EH (cell line): ENCODE measurements at places on chromosomes 11 and 22.

- no peak for DNase-seq
Measured at GRCh38 chr11:105609341-105609781, 512 bp upstream of the GRIA4 start.

DNA sequence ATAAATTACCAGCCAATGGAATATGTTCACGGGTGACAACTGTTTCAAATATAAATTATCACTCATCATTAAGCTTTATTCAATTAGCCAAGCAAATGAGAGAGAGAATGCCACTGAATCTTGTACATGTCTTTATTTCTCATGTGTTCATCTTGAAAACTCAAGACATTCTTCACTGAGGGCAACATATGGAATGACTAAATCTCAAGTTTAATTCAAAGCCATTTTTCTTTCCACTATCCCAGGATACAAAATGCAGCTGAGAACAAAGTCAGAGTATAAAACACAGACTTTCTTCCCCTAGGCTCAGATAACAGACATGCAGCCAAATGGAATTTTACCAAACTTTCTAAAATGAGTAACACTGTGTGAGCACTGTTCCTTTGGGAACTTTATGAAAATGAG lies 12.1 kb upstream of the BBOX1 start:
- no peak for DNase-seq

DNA sequence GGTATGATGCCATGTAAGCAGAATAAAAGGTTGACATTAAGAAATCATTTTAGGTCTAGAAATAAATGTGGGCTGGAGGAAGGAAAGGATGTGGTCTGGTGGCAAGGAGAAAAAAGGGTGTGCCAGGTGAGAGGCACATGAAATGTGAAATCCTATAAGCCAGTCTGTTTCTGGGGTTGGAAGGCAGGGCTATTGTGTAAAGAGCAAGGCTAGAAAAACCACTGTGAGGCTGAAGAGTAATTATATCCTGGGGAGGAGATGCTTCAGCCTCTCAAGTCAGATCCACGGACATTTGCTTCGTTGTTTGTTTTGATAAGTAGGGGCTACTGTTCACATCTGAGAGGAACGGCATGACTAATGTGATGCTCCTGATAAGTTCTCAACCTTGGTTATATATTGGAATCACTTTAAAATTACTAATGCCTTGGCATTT lies 77.5 kb upstream of the CTSC start:
- peak; percentile 66 for DNase-seq

DNA sequence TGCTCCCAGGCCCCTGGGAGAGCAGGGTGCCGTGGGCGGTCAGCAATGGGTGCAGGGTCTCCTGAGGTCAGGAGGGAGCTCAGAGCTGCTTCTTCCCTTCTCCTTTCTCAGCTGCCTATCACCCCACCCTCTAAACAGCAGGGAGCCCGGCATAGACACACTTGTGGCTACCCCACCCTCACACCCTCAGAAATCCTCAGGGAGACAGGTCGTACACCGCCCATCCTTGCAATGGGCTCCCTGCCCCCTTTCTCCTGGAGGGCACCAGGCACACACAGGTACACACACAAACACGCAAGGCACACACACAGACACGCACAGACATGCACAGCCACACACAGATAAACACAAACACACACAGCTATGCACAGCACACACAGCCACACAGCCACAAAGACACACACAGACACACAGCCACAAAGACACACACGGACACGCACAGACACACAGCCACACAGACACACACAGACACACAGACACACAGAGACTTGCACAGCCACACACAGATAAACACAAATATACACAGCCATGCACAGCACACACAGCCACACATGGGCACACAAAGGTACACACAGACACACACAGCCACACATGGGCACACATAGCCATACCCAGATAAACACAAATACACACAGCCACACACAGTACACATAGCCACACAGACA lies 44.9 kb upstream of the TH start:
- no peak for DNase-seq

DNA sequence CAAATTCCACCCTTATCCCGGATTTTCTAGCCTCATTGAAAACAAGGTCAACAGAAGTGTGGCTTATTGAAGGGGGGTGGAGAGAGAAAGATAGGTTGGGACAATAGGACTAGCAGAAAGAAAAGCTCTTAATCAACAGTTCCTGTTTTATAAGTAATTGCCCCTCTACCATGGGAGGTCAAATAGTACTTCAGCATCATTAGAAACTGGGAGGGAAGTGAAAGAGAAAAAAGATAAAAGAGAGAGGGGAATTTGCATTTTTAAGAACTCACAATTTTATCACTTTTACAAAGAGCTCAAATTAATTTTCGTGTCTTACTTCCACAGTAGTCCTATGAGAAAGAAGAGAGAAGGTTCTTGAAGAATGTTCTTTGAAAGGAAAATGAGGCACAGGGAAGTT lies 89.2 kb downstream of the AMOTL1 start:
- no peak for DNase-seq

GRCh38 chr22:49021131-49021925 lies 806.3 kb downstream of the BRD1 start:
- DNase-seq, result no peak

DNA sequence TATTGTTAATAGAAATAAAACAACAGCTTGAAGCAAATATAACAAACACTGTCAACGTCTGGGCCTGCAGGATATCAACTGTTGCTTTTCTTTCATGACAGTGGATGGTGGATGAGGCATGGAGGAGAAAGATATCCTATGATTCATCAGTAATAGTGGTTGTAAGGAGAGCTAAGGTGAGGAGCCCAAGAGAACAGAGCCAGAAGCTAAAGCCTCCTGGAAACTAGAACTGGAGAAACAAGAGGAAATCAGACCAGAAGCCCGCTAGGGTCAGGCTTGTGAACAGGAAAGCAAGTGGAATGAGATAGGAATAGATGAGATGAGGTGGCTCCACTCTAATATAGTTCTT lies 37.7 kb upstream of the MMP12 start:
- DNase-seq, result peak; percentile 9

GRCh38 chr11:18676803-18677202 lies 21.8 kb upstream of the TMEM86A start:
- DNase-seq, result no peak

- no peak for DNase-seq
Measured at GRCh38 chr11:10041748-10042446, 252.1 kb downstream of the SBF2 start.

DNA sequence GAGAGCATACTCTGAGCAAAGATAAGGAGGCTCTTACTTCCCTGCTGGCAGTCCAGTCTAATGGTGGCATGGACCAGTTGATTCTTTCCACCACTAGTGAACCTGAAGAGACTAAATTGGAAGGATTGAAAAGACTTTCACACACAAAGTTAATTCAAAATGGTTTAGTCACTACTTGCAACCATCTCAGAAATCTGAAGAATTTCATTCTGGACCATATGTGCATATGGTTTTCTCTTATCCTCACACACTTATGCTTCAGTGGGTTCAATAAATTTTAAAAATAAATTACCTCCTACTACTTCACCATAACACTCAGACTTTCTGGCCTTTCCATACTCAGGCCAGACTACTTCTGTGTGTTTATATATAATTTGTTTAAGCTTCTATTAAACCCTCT lies 44.7 kb downstream of the CADM1 start:
- peak; percentile 76 for DNase-seq

- peak; percentile 64 for DNase-seq
Measured at GRCh38 chr11:2741377-2742131, 41.8 kb upstream of the KCNQ1OT1 start.

GRCh38 chr22:44107340-44107739 lies 73.4 kb upstream of the PARVG start:
- no peak for DNase-seq

GRCh38 chr11:31132531-31133421 lies 236.8 kb downstream of the DCDC1 start:
- DNase-seq, result no peak

- DNase-seq, result no peak
Measured at GRCh38 chr11:22786475-22786874, 43.1 kb downstream of the SVIP start.

DNA sequence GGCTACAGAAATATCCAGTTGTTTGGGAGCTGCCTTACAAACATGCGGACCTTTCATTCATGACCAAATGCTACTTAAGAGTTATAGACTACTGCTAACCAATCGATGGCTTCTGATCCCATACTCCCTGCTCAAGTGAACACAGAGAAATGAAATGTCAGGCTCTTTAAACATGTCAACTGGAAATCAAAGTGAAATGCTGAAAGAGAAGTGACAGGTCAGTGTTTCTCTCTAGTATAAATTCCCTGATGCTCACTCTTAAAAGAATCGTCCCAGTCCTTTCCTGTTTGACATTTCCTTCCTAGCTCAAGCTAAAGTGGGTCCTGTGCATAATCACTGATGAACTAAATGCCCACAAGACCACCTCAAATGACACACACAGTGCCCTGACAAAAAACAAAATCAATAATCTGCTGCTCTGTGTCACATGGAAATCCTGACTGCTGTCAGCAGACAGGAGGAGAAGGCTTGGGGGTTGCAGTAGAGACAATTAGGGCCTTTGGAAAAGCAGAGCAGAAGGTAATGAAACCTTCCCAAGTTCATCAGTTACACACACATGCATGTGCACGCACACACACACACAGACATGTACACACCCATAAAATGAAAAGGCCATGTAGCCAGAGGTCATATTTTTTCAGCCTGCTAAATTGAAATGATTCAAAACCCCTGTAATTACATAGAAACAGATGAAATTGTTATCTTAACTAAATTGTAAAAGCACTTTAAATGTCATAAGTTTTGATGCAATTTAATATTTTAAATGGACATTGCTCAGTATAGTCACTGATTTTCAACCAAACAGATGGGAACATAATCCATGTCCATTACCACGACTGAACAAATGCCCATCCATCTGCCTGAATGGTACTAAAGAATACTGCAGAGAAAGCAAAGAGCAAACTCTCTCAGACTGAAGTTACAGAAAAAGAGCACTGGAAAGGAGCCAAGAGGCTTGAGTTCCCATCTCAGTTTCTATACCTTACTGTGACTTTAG lies 330.7 kb downstream of the TTC28 start:
- no peak for DNase-seq

- no peak for DNase-seq
Measured at GRCh38 chr11:83982825-83983224, 696.7 kb upstream of the CCDC90B start.

- no peak for DNase-seq
Measured at GRCh38 chr11:129374993-129375750, 476 bp upstream of the BARX2 start.

DNA sequence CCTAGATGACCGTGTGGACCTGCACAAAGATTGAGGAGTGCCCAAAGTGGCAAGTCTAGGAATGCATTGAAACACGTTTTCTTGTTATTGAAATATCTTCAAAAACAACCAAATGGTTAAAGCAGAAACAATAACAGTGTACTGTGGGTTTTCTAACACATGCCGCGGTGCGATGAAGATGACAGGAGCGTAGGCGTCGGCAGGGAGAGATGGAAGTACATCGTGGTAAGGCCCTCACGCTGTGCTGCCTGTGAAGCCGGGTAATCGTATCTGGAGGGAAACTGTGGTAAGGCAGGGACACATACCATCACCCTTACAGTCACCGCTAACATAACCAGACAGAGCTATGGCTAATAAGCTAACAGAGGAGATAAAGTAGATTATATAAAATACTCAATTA lies 261.4 kb downstream of the TBC1D22A start:
- no peak for DNase-seq

GRCh38 chr11:121965330-121965729 lies 150.7 kb downstream of the BLID start:
- DNase-seq, result peak; percentile 64

- no peak for DNase-seq
Measured at GRCh38 chr11:45647786-45648185, 17.6 kb downstream of the CHST1 start.

DNA sequence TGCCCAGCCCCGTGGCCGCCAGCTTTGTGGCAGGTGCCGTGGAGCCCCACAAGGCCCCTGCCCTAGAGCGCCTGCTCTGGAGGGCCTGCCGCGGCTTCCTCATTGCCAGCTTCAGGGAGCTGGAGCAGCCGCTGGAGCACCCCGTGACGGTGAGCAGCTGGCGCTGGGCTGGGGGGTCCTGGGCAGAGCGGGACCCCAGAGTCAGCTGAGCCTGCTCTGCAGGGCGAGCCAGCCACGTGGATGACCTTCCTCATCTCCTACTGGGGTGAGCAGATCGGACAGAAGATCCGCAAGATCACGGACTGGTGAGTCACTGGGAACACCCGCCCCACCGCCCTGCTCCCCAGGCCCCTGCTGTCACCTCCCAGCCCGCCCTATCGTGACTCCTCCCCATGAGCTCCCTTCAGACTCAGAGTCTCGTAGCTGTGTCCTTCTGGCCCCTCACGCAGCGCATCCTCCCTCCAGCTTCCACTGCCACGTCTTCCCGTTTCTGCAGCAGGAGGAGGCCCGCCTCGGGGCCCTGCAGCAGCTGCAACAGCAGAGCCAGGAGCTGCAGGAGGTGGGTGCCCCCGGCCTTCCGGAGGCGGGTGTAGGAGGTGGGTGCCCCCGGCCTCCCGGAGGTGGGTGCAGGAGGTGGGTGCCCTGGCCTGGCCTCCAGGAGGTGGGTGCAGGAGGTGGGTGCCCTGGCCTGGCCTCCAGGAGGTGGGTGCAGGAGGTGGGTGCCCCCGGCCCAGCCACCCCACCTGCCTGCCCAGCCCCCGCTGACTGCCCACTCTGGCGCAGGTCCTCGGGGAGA lies 4.7 kb downstream of the TCIRG1 start:
- peak; percentile 87 for DNase-seq

GRCh38 chr22:20532256-20532993 lies 25.0 kb downstream of the MED15 start:
- DNase-seq, result no peak

- DNase-seq, result no peak
Measured at GRCh38 chr11:3732671-3733436, 61.7 kb upstream of the CHRNA10 start.

- no peak for DNase-seq
Measured at GRCh38 chr22:28594076-28594796, 85.4 kb downstream of the TTC28 start.

- DNase-seq, result no peak
Measured at GRCh38 chr11:69828276-69828970, 9.2 kb upstream of the FGF3 start.

DNA sequence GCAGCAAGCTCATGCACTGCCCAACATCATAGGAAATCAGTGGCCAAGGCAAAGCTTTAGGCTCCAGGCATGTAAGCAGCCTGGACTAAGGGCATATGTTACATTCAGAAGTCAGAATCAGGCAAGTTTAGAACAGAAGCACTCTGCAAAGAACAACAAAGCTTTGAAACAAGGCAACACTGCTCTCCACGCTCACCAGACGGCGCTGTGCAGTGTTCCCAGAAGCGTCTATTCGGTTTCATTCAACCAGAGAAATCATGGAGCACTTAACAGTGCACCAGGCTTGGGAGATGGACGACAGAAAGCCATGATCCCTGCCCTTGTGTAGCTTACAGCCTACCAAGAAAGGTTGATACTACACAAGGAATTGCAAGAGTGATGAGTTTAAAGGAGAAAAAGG lies 555.8 kb downstream of the BUD13 start:
- peak; percentile 29 for DNase-seq

- DNase-seq, result peak; percentile 72
Measured at GRCh38 chr11:61830237-61831105, 2.4 kb downstream of the FADS2 start.
